Colonic mucosa (tissue), 4 donors: ENCODE measurements at places on chromosomes 1 and 21. TPM values are rescaled to one million over a fixed set of nuclear protein-coding genes. Genes with fewer than 3 reads are reported as not detected.

DNA sequence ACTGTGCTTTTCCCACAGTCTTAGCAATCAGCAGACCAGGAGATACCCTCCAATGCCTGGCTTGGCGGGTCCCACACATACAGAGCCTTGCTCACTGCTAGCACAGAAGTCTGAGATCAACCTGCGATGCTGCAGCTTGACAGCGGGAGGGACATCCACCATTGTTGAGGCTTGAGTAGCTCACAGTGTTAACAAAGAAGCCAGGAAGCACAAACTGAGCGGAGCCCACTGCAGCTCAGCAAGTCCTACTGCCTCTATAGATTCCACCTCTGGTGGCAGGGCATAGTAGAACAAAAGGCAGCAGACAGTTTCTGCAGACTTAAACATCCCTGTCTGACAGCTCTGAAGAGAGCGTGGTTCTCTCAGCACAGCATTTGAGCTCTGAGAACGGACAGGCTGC lies 33.4 kb downstream of the MNDA start:
- H3K4me3 ChIP-seq: no peak overlapping the region
- H3K4me1 ChIP-seq: no peaks in the 10 kb centered on the region
- H3K27ac ChIP-seq: no peak overlapping the region

- no peaks in the 10 kb centered on the region for H3K36me3 ChIP-seq
- DNase-seq: no peak
- no peak overlapping the region for H3K27ac ChIP-seq
- H3K27me3 ChIP-seq: no peaks in the 10 kb centered on the region
- no peak overlapping the region for H3K4me3 ChIP-seq
These were observed 315.4 kb downstream of the SPATA17 start for GRCh38 chr1:217946511-217946910.

DNA sequence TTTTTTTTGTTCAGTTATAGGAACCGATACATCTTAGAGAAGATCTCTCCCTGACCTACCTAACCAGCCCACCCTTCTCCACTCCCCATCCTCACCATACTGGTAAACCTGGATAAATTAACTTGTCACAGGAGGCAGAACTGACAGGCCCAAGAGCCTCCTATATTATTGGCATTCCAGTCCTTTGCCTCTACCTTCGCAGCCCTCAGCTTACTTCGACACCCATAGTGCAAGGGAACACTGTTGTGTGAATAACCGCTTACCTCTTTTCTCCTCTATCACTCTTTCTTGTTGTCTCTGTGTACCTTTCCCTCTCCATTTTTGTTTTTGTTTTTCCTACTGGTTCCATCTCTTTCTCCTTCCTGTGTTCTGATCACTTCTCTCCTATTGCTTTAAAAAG lies 58.7 kb downstream of the CDC14A start:
- H3K27me3 ChIP-seq: no peaks in the 10 kb centered on the region
- H3K4me3 ChIP-seq: no peak overlapping the region
- no peaks in the 10 kb centered on the region for H3K4me1 ChIP-seq
- no peaks in the 10 kb centered on the region for H3K36me3 ChIP-seq
- no peak overlapping the region for H3K27ac ChIP-seq

DNA sequence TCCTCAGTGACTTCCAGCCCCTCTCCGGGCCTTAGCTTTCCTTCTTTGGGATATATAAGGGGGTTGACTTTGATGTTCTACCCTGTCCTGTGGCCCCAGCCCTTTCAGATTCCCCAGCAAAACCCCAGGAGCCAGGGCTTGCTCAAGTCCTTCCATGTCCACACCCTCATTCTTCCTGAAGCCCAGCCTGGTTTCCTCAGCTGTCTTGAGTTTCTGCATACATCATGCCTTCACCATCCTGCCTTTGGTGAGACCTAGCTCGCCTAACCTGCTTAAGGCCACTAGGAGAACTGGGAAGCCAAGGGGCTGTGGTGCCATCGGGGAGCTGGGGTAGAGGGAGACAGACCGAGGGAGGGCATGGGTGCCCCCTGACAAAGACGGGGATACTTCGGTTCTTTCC lies 17.2 kb upstream of the PEF1 start:
- no peak overlapping the region for H3K4me3 ChIP-seq
- DNase-seq: no peak
- no peaks in the 10 kb centered on the region for H3K27me3 ChIP-seq
- H3K36me3 ChIP-seq: no peaks in the 10 kb centered on the region

DNA sequence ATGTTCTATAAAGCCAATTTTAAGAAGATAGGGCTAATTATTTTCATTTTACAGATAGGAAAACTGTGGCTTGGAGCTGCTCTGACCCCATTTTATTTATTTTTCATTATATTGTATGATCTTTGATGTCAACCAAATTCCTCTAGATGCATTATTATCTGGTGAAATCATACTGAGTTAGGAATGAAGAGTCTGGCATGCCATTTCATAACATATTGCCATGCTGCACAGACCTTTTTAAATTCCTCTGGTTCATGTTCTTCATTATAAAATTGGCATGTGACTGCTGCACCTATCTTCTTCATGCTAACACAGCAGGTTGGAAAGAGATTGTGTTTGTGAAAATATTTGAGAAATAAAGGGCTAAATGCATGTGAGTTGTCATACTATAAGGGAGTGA lies 12.7 kb downstream of the PRRX1 start:
- H3K27me3 ChIP-seq: no peaks in the 10 kb centered on the region
- H3K4me3 ChIP-seq: no peak overlapping the region
- DNase-seq: no peak
- H3K36me3 ChIP-seq: no peaks in the 10 kb centered on the region
- no peaks in the 10 kb centered on the region for H3K4me1 ChIP-seq

GRCh38 chr1:118989878-118990378 lies 1.8 kb upstream of the TBX15 start:
- peaks cover 9% of the 10 kb centered on the region for H3K4me1 ChIP-seq
- H3K27ac ChIP-seq: no peak overlapping the region
- H3K36me3 ChIP-seq: no peaks in the 10 kb centered on the region
- no peak overlapping the region for H3K4me3 ChIP-seq

- no peaks in the 10 kb centered on the region for H3K36me3 ChIP-seq
- DNase-seq: no peak
- no peaks in the 10 kb centered on the region for H3K4me1 ChIP-seq
- no peak overlapping the region for H3K27ac ChIP-seq
These were observed 89.9 kb upstream of the SLC2A1 start for GRCh38 chr1:43048601-43049011.

SPRR2B gene
- total RNA-seq: not detected

GRCh38 chr1:199226163-199226562 lies 587.3 kb downstream of the PTPRC start:
- DNase-seq: no peak
- H3K4me3 ChIP-seq: no peak overlapping the region
- H3K27ac ChIP-seq: no peak overlapping the region
- H3K4me1 ChIP-seq: no peaks in the 10 kb centered on the region

- no peaks in the 10 kb centered on the region for H3K27me3 ChIP-seq
- H3K36me3 ChIP-seq: no peaks in the 10 kb centered on the region
- H3K4me3 ChIP-seq: no peak overlapping the region
- DNase-seq: no peak
These were observed 132.6 kb upstream of the IRF2BP2 start for GRCh38 chr1:234742622-234743021.

TRABD2B gene
- total RNA-seq: 0.42 TPM

- H3K4me1 ChIP-seq: no peaks in the 10 kb centered on the region
- DNase-seq: no peak
- H3K27ac ChIP-seq: no peak overlapping the region
These were observed 11.6 kb upstream of the CD34 start for GRCh38 chr1:207922554-207922953.

DNA sequence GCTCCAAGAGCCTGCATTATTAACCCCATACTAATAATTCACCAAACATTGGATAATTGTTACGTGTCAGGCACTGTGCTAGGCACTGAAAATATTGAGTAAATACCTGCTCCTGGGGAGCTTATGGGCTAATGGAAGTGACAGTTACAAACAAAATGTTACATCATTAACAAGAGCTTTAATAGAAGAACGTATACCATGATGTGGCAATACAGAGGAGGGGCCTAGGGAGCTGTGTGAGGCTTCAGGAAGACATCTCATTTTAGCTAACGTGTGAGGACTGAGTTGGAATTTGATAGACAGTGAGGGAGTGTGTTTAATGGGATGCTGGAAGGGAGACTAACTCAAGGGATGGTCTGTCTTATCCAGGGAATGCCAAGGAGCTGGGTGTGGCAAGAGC lies 16.5 kb upstream of the TSPAN2 start:
- H3K27me3 ChIP-seq: no peaks in the 10 kb centered on the region
- no peak overlapping the region for H3K27ac ChIP-seq
- DNase-seq: no peak
- H3K4me1 ChIP-seq: no peaks in the 10 kb centered on the region

IQCC gene
- 4.3 TPM for total RNA-seq

GBP6 gene
- not detected for total RNA-seq

PLA2G4A gene
- 6.3 TPM for total RNA-seq

- no peak overlapping the region for H3K27ac ChIP-seq
- H3K4me1 ChIP-seq: no peaks in the 10 kb centered on the region
- no peak for DNase-seq
These were observed 15.6 kb downstream of the SLC66A1 start for GRCh38 chr1:19327736-19328135.

GRCh38 chr1:79431340-79431739 lies 424.8 kb upstream of the ADGRL4 start:
- no peak overlapping the region for H3K4me3 ChIP-seq
- no peaks in the 10 kb centered on the region for H3K36me3 ChIP-seq
- H3K27me3 ChIP-seq: no peaks in the 10 kb centered on the region
- no peaks in the 10 kb centered on the region for H3K4me1 ChIP-seq
- no peak for DNase-seq

DNA sequence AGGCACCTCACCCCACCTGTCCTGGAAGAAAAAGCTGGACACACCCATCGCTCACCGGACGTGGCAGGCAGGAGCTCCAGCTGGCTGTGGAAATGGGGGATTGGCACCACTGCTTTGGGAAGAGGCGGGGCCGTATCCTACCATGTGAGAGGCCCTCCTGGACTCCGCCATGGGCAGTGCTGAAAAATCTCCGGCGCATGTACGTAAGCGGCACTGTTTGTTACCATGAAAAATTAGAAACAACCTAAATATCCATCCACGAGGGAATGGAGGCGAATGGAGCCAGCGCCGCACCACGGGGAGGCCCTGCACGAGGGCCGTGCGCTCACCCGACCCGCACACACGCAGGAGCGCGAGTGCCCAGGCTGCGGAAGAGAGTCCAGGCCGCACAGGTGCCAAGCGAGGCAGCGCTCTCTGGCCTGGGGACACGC lies 3.1 kb downstream of the KRTAP10-8 start:
- H3K27ac ChIP-seq: no peak overlapping the region
- H3K4me3 ChIP-seq: no peak overlapping the region
- H3K4me1 ChIP-seq: no peaks in the 10 kb centered on the region
- no peak for DNase-seq
- no peaks in the 10 kb centered on the region for H3K36me3 ChIP-seq
- H3K27me3 ChIP-seq: no peaks in the 10 kb centered on the region

MYOG gene
- not detected for total RNA-seq

GRCh38 chr1:169513208-169513607 lies 27.5 kb upstream of the SLC19A2 start:
- no peak for DNase-seq
- H3K36me3 ChIP-seq: no peaks in the 10 kb centered on the region
- no peak overlapping the region for H3K27ac ChIP-seq
- H3K27me3 ChIP-seq: no peaks in the 10 kb centered on the region
- H3K4me3 ChIP-seq: no peak overlapping the region
